ENCODE measurements at places on chromosomes 5 and 9. TPM values are rescaled to one million over a fixed set of nuclear protein-coding genes. Genes with fewer than 3 reads are reported as not detected.

The UGCG gene
- 46.5 TPM for total RNA-seq

The AGTPBP1 gene
- 24.5 TPM for total RNA-seq

The SMIM32 gene
- not detected for total RNA-seq

The FBP2 gene
- total RNA-seq, result not detected

The TAF1L gene
- 0.04 TPM for total RNA-seq

The PRDM9 gene
- total RNA-seq, result not detected

The PRUNE2 gene
- total RNA-seq, result 21.2 TPM

The C6 gene
- total RNA-seq, result not detected

The ARSB gene
- total RNA-seq, result 10.4 TPM

The IL4 gene
- not detected for total RNA-seq

The ELAVL2 gene
- 0.07 TPM for total RNA-seq

The SRD5A1 gene
- total RNA-seq, result 13.6 TPM

The C1QTNF2 gene
- total RNA-seq, result 0.11 TPM

The GZMA gene
- total RNA-seq, result not detected

The KIF4B gene
- 0.13 TPM for total RNA-seq

The GRIN3A gene
- total RNA-seq, result not detected

The BTNL9 gene
- total RNA-seq, result 0.07 TPM

The FAM120A gene
- total RNA-seq, result 108 TPM

The FTMT gene
- not detected for total RNA-seq

The MCTP1 gene
- total RNA-seq, result 192 TPM

The SLC6A7 gene
- total RNA-seq, result not detected

The RNF208 gene
- 0.07 TPM for total RNA-seq

The ZCCHC9 gene
- total RNA-seq, result 16.9 TPM

The SLC46A2 gene
- total RNA-seq, result not detected

The ANKRD18B gene
- total RNA-seq, result 3.9 TPM

The ZFR gene
- total RNA-seq, result 58.4 TPM

The IL33 gene
- total RNA-seq, result 16.6 TPM

The MARCHF3 gene
- total RNA-seq, result 101 TPM
